ENCODE measurements at places on chromosomes 3 and 15.

DNA sequence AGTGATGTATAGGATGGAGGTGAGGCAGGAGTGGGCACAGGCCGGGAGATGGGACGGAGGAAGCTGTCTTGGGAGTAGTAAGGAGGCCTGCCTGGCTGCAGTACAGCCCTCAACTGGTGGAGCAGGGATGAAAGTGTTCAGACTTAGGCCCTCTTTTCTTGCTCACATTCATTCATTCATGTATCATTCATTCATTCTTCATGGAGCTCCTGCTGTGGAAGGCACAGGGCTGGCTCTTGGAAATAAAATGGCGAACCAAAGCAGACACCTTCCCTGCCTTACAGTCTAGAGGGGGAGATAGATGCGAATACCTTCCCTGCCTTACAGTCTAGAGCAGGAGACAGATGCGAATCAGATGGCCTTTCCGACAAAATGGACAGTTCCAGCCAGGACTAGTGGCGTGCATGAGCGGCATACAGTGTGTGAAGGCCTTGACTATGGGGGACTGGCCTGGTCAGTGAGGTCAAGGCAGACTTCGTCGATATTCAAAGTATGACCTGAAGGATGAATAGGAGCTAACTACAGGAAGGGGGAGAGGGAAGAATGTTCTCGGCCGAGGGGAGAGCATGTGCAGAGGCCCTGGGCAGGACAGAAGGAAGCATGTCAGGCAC is 143.2 kb upstream of the TLE3 start:
- DNase-seq, result no peak

GRCh38 chr3:141681390-141681780 is 56.7 kb upstream of the RNF7 start:
- DNase-seq, result no peak

GRCh38 chr15:91142106-91142744 is 42.2 kb downstream of the SV2B start:
- peak; percentile 16 for DNase-seq

DNA sequence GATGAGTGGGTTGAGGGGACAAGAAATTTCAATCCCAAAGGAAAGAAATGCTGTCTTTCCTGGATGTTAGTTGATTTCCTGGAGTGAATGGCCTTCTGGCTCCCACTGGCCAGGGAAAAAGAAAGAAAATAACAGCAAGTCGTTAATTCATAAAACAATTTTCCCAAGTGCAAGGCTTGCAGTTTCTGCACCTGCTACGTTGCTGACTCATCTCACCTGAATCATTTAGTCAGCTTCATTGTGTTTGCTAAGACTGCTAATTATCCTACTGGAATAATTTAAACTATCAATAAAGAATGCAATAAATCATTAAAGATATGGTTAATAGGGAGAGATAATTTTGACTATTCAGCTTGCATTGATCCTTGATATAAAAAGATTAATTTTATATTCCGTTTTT is 387.6 kb downstream of the ROBO2 start:
- peak; percentile 34 for DNase-seq

DNA sequence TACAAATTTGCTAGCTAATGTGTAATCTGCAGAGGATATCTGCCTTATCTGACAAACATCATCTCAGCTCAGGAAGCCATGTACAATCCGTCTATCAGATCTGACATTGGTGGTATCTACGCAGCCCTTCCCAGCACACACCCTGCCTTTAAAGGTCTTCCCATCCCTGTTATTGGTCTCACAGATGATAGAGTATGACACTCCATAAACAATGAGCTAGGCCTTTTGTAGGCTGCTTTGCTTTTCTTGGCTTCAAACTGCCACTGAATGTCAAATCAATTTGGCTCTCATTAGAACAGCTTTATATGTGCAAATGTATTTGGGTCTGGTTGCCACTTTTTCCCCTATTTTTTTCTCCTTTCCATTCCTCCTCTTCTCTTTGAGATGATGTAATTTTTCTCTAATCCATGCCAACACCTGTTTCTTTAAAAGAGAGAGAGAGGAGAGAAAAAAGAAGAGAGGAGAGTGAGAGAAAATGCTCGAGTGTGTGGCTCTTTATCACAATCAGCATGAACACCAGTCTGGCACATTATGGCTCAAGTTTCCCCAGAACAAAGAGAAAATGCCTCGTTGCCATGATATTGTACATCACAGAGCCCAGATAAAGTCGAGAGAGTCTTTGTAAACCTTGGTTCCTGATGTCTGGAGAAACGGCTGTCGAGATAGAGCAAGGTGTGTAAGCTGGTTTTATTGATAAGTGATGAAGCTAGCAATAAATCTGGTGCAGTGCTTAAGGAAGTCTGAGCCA is 80.8 kb upstream of the DPH6 start:
- DNase-seq, result no peak

- no peak for DNase-seq
These were observed 5.6 kb upstream of the ATP8B4 start for GRCh38 chr15:50124631-50125030.

GRCh38 chr3:187006864-187007630 is 76.7 kb downstream of the ST6GAL1 start:
- DNase-seq, result no peak

DNA sequence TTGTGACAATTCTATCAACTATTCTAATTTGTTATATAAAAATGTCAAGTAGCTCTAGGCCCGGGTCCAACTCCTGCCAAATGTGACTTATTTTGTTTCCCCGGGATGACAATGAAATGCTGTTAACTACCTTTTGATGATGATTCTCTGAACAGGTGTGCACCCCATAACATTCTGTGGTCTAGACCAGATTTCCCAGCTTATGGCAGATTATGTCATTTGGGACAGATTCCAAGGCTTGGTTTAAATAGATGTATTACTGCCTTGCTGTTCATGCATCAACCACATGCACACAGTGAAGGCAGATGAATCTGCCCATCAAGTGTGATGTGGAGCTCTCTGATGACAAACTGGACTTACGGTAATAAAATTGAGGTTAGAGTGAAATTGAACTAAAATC is 150.5 kb downstream of the MECOM start:
- no peak for DNase-seq

GRCh38 chr15:38553071-38553470 is 11.5 kb downstream of the RASGRP1 start:
- DNase-seq, result no peak

DNA sequence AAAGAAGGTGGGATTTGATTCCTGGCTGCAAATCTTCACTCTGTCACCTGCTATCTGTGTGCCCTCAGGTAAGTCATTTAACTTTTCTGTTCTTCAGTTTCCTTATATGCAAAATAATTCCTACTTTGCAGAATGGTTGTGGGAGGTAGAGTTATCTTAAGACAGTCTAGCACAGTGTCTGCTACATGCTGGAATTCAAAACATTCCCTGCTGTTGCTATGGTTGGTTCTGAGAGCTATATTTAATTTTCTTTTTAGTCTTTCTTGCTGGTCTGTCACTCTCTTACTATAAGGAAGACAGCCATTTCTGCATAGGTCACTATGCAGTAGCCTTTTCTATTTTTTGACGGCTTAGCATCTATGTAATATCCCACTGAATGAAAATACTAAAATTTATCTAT is 4.0 kb upstream of the ADPGK start:
- no peak for DNase-seq

DNA sequence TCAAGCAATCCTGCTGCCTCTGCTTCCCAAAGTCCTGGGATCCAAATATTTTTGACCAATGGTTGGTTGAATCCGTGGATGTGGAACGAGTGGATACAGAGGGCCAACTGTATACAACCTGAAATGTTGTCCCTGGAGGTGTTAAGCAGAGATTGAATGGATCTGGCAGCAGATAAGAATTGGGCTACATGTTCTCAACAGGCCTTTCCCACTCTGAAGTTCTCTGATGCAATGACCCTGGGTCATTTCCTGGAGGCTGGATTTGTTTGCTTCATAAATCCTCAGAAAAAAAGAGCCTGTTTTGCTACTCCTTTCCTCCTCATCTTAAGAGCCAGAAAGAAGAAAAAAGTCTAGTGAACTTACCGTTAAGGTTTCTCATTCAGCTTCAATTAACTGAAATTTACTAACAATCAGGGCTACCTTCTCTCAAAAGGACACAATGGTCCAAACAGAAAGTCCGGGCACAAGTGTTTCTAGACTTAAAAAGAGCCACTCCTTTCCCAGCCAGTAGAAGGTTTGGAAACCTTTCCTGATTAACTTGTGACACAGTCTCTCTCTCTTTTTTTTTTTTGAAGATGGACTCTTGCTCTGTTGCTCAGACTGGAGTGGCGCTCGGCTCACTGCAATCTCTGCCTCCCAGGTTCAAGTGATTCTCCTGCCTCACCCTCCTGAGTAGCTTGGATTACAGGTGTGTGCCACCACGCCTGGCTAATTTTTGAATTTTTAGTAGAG is 6.5 kb downstream of the ARHGEF3 start:
- peak; percentile 42 for DNase-seq

DNA sequence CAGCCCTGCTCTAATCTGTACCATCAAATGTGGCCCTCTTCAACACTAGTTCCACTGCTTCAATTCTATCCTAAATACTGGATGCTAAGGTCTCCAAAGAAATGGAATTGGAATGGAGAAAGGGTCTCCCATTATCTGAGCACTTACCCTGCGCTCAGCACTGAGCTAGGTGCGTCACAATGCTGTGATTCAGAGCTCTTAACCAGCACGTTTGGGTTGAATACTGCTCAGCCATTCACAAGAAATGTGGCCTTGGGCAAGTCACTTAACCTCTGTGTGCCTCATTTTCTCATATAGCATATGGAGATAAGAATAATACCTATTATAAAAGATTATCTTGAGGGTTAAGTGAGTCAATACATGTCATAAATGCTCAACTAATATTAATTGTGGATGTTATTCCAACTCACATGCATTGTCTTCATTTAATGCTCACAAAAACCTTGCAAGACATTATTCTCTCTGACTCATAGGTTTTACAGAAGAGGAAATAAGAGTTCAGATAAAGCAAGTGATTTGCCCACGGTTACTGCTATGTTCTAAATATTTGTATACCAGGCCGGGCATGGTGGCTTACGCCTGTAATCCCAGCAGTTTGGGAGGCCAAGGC is 27.4 kb upstream of the SRGAP3 start:
- DNase-seq, result peak; percentile 67
